B cell (primary cell): ENCODE measurements at places on chromosomes 7 and 10. TPM values are rescaled to one million over a fixed set of nuclear protein-coding genes. Genes with fewer than 3 reads are reported as not detected.

ADRA2A gene
- polyA plus RNA-seq, result 0.01 and 0.03 TPM in 2 replicates

GARIN1A gene
- 0.70 and 0.91 TPM in 2 replicates for polyA plus RNA-seq

ZNF394 gene
- polyA plus RNA-seq, result 50.5 and 96.5 TPM in 2 replicates

CLDN3 gene
- not detected in 2 replicates for polyA plus RNA-seq

SPAM1 gene
- 0.04 TPM in 1 of 2 replicates, not detected in the other for polyA plus RNA-seq

PTF1A gene
- not detected in 2 replicates for polyA plus RNA-seq

OR2A5 gene
- polyA plus RNA-seq, result not detected in 2 replicates

UNCX gene
- polyA plus RNA-seq, result not detected in 2 replicates

MEIG1 gene
- not detected in 2 replicates for polyA plus RNA-seq

DPYSL4 gene
- 0.03 and 0.37 TPM in 2 replicates for polyA plus RNA-seq

PDE6C gene
- not detected in 2 replicates for polyA plus RNA-seq

HOXA13 gene
- polyA plus RNA-seq, result not detected in 2 replicates

VPS37D gene
- polyA plus RNA-seq, result 0.10 and 0.43 TPM in 2 replicates

RADIL gene
- polyA plus RNA-seq, result not detected in 2 replicates

PPP1R9A gene
- polyA plus RNA-seq, result 0.52 and 1.1 TPM in 2 replicates

DPP6 gene
- polyA plus RNA-seq, result not detected in 2 replicates

HELLS gene
- polyA plus RNA-seq, result 6.2 and 8.5 TPM in 2 replicates

CREM gene
- 7.3 and 16.0 TPM in 2 replicates for polyA plus RNA-seq

CYP2C19 gene
- not detected in 2 replicates for polyA plus RNA-seq

HOXA5 gene
- 0.07 TPM in 1 of 2 replicates, not detected in the other for polyA plus RNA-seq

SPDYE3 gene
- not detected in 2 replicates for polyA plus RNA-seq

RET gene
- polyA plus RNA-seq, result 0.16 and 0.26 TPM in 2 replicates

C7orf57 gene
- not detected in 2 replicates for polyA plus RNA-seq

CUZD1 gene
- polyA plus RNA-seq, result 0.92 and 2.1 TPM in 2 replicates

CC2D2B gene
- 0.58 and 0.70 TPM in 2 replicates for polyA plus RNA-seq

SLC16A9 gene
- 0.04 and 0.19 TPM in 2 replicates for polyA plus RNA-seq

PRSS37 gene
- not detected in 2 replicates for polyA plus RNA-seq

LGI1 gene
- not detected in 2 replicates for polyA plus RNA-seq

SMKR1 gene
- 0.58 and 0.66 TPM in 2 replicates for polyA plus RNA-seq

POLR1F gene
- 10.6 and 29.9 TPM in 2 replicates for polyA plus RNA-seq

ANKRD30A gene
- polyA plus RNA-seq, result not detected in 2 replicates

FXYD4 gene
- not detected in 2 replicates for polyA plus RNA-seq

KCNIP2 gene
- polyA plus RNA-seq, result 23.5 and 34.7 TPM in 2 replicates
